RPMI7951 (cell line): ENCODE measurements at places on chromosomes 16 and 17. TPM values are rescaled to one million over a fixed set of nuclear protein-coding genes. Genes with fewer than 3 reads are reported as not detected.
A peak's percentile ranks its signal among the peaks of the same experiment; 100 is the strongest.

DNA sequence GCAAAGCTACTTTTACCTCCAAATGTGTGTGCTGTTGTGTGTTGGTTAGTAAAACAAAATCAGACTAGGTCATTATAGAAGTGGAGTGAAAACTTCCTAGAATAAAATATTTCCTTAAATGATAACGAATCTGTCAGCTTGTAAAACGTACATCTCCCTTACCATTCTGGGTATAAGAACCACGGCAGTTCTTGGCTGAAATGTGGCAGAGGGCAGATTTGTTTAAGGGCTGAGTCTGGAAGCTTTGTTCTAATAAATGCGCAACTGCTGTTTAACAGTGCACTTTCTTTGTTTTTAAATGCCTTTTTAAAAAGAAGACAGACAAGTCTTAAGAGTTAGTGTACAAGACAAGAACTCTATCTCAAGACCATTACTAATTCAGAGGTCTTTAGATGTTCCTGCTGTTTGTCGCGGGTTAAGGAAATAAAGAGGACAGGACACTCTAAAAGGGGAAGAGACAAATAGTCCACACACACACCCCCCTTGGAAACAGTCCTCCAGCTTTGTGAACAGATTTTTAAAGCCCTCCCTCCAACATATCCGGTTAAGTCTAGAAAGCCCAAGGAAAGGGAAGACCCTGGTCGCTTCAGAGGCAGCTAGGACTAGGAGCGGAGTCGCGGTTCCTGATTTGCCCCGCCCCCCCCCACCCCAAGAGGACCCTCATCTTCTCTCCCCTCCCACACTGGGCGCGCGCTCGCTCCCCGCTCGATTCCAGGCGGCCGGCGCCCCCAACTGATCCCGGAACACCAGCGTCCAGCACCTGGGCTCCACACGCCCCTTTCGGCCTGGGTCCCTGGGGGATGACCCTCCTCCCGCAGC, 658 bp downstream of the SYNRG start:
- DNase-seq: peak; percentile 44

- DNase-seq: no peak
These were observed 264.8 kb upstream of the CDH11 start for GRCh38 chr16:65386672-65387071.

GRCh38 chr17:78806451-78806850, 24.4 kb upstream of the CYTH1 start:
- no peak for DNase-seq

- no peak for DNase-seq
These were observed 27.7 kb upstream of the RASD1 start for GRCh38 chr17:17523731-17524490.

Gene CCL14
- not detected in 2 replicates for total RNA-seq

Gene FOXC2
- 1.3 and 1.6 TPM in 2 replicates for total RNA-seq

Gene SLFN14
- not detected in 2 replicates for total RNA-seq

Gene KRTAP2-3
- not detected in 2 replicates for total RNA-seq
